ENCODE measurements at places on chromosomes 1 and 21.

DNA sequence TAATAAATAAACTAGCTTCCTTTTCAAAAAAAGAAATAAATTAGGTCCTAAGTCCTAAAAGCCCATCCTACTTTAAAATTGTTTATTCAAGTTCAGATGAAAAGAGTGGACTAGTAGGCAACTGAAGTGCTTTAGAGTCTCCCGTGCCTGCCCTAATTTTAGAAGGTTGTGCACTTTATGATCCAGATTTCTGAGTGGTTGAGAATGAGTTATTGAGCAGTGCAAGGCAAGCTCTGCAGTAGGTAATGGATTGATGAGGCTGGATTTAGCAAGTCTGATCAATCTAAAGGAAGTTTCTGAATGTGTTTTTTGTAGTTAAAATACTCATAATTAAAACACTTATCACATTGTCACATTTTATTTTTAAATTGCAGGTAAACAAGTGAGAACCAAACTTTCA lies 13.0 kb downstream of the GGPS1 start:
- no peak for DNase-seq

DNA sequence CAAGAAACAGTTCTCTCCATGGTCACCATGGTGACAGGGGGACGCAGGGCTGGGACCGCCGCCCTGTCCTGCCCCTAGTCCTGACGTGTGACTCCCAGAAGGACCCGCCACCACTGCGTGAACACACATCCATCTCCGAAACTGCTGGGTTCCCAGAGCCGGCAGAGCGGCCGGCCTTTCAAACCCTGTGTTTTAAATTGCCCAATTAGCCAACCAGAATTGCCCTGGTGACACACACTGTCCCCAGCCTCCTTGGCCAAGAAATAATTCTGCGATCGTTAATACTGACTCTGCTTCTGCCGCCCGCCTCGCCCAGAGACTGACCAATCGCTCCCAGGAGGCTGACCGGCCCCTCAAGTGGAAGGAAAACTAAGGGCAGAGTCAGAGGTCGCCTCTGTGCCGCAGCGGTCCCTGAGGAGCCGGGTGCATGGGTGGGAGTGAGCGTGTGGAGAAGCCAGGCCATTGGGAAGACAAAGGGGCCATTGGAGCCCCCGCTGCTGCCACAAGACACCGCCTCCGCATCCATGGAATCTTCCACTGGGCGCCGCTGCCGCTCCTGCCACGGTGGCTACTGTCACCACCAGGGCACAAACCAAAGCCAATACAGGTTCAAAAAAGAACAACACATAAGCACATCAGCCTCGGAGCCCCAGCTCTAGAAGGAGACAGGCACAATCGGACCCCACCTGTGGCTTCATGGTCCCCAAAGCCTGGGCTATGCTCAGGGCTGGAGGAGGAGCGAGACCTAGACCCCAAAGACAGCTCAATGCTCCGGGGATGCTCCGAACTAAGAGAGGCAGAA lies 273.2 kb downstream of the NPHP4 start:
- no peak for DNase-seq

DNA sequence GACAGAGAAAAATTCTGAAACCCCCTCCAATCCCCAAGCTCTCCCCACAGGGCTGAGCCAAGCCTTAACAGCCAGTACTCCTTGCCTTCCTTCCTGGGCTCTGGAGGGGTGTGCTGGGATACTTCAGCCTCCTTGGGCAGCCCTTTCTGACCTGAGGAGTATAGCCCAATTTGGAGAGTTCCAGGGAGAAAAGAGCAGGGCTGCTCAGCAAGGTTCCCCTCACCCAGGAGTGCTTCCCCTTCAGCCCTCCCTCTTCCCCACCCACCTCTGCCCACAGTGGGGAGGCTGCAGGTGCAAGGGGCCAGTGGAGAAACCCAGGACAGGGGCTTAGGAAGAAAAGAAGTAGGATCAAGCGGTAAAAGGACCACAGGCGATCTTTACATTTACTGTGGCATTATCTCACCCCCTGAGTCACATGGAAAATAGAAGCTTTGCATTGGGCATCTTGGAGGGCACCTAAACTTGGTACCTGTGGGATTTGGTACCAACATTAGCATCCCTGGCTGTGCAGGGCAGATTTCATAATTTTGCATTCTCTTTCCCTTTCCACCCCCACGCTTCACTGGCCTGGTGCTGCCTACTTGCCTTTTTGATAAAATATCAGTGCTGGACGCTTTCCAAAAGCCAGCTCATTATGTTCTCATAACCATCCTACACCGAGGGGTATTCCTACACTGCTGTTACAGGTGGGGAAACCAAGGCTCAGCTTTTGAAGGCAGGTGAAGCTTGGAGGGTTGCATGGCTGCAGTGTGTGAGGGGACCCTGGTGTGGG lies 2.8 kb upstream of the ADORA1 start:
- no peak for DNase-seq

DNA sequence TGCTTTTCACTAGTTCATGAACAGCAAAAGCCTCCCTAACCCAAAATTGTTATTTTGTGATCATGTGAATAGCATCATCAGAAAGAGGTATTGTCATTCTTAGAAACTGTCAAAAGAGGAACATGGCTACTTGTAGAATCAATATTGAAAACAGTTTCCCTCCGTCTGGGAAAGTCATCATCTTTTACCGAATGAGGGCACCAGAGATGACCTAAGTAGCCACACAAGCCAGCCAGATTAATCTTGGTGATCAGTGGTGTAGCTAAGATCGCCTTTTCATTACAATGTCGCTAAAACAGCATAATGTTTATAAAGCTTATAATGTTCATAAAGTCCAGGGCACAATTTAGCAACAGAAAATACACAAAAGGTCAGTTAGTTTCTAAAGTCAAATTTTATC lies 136.1 kb downstream of the SIPA1L2 start:
- no peak for DNase-seq

DNA sequence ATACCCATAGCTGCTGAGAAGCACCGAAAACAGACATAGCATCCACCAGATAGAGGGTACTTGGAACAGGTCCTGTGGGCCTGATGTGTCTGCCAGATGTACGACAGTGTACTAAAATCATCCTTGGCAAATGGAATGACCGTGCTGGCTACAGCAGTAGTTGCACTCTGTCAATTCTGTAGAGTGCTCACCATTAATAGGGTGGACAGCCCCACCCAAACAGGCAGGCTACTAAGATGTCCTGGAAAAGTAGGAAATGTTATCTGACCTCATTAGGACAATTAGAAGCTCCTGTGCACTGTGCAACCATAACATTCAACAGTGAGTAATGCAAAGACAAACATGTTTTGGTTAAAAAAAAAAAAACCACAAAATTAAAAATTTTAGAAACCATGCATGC lies 106.2 kb downstream of the PTPN14 start:
- DNase-seq = no peak

- no peak for DNase-seq
These were observed 25.7 kb upstream of the PDE9A start for GRCh38 chr21:42627527-42628289.
